Right kidney (tissue), 9 donors: ENCODE measurements at places on chromosomes 13 and 19.

- no peak for DNase-seq
Measured at GRCh38 chr13:113272701-113273181, 24.3 kb upstream of the LAMP1 start.

GRCh38 chr19:11192957-11193939, 4.1 kb downstream of the KANK2 start:
- no peak for DNase-seq

GRCh38 chr13:38429916-38430315, 80.3 kb downstream of the UFM1 start:
- DNase-seq, result no peak

DNA sequence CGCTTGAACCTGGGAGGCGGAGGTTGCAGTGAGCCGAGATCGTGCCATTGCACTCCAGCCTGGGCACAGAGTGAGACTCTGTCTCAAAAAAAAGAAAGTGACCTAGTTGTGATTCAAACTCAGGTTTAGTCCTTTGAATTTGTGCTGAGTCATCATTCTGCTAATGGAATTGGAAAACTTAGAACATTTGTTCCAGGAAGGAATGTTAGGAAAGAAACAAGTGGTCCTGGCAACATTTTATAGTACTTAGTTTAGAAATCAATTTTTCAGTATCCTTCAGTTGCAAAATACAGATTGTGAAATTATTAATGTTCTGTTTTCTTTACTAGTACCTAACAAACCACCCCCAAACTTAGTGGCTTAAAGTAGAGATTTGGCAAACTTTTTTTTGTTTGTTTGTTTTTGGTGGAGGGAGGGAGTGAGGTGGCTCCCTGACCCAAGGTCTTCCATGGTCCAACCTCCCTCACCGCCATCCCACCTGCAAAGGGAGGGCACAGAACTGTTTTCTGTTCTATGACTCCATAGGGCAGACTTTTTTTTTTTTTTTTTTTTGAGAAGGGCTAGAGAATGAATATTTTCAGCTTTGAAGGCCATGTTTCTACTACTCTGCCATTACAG, 9.2 kb upstream of the SULT2A1 start:
- DNase-seq, result no peak

- no peak for DNase-seq
Measured at GRCh38 chr19:2503521-2504109, 27.7 kb downstream of the GADD45B start.

GRCh38 chr13:99311137-99311536, 3.9 kb upstream of the GPR183 start:
- DNase-seq, result no peak

- DNase-seq, result peak; percentile 44
Measured at GRCh38 chr13:112442483-112443090, 66.4 kb downstream of the SPACA7 start.

DNA sequence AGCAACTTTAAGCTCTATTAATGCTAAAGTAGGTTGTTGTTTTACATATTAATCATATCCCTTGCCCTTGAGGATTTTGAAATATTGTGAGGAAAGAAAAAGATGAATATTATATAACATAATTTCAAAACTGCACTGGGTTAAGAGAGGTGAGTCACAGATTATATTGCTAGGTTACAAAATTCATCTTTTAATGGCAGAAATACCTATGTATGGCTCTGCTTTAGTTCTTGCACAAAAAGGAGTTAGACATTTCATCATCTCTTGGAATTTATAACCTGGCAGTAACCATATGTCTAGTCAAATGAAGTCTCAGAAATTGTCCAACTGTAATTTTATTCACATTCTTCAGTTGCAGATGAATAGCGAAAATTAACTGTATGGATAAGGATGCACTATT, 2041.1 kb downstream of the OLFM4 start:
- DNase-seq, result no peak

DNA sequence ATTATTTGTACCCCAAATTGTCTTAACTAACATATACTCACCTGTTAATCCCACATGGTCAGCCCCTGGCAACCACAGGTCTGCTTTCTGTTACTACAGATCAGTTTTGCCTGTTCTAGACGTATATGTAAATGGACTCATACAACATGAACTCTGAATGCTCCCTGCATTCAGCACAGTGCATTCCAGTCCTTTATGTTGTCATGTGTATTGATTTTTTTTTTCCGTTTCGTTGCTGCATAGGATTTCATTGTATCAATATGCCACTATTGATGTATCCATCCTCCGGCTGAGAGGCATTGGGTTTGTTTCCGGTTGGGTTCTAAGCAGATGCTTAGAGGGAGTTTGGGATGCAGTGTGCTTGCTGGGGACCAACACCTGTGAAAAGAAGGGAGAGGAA, 36.1 kb upstream of the TNFRSF19 start:
- no peak for DNase-seq

DNA sequence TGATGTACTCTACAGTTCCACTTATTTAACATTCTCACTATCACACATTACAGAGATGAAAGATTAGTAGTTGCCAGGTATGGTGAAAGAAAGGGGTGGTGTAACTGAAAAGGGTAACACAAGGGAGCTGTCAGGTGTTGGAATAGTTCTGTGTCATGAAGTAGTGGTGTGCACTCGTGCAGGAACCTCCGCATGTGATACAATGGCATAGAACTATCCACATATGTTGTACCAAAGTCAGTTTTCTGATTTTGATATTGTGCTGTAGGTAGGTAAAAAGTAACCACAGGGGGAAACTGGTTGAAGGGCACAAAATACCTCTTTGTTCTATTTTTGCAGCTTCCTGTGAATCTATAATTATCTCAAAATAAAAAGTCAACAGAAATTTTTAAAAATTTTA, 24.4 kb upstream of the RPL21 start:
- no peak for DNase-seq

DNA sequence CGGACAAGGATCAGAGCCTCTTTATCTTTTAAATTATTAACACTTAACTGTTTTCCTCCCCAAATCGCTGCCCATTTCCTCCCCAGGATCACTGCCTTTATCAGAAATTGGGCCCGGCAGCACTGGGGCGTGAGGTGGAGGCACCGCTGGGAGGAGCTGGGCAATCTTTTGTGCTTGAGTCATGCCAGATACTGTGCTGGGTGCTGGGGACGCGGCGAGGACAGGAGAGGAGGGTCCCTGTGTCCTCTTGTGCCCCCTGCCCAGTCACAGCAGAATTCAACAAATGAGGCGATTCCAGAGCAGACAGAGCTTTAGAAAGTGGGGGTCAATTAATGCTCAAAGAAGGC, 347.8 kb downstream of the ZNF536 start:
- peak; percentile 77 for DNase-seq

DNA sequence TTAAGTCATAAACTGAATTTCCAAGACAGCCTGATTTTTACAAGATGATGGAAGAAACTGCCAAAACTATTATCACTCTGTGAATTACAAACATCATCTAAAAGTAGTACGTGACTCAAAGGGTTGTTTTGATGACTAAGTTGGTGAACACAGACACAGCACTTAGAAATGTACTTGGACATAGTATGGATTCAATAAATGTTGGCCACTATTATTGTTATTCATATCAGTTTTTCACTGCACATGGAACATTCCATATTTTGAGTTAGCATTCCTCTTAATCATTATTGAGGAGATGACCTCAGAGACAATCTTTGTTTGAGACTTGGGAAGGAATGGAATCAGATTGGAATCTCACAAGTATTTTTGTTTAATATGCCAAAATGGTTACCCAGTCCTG, 172.9 kb downstream of the OXGR1 start:
- no peak for DNase-seq

DNA sequence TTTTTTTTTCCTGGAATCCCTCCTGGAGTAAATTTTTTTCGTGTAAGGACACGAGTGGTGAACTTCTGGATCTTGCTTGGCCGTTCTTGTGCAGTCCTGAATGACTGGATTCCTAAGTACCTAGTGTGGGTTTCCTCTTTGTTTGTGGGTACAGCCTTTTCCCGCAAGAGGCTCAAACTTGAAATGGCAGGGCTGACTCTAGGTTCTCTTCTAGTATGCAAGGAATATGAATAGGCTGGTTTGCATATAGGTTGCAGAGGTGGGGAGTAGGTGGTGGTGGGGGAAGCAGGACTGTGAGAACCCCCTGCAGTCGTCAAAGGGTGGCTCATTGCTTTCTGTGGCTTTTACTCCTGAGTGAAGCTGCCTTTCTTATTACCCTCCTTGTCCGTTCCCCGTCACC, 13.6 kb downstream of the UBAC2 start:
- DNase-seq, result no peak

DNA sequence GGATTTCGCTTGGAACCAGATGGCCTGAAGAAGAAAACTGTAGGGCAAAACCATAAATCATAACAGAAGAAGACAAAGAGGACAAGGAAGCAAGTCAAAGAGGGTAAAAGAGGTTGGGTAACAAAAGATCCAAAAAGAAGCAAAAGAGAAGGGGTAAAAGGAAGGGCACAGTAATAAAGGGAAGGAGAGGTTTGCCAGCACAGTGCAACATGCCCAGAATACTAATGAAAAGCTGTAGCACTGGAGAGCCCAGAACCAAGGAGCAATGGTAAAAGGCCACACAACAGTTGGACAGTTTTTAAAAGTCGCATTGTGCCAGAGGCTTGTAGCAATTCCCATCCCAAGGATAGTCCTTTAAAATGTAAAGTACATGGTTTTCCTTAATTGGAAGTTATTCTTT, 506.6 kb downstream of the PCDH9 start:
- DNase-seq, result no peak

DNA sequence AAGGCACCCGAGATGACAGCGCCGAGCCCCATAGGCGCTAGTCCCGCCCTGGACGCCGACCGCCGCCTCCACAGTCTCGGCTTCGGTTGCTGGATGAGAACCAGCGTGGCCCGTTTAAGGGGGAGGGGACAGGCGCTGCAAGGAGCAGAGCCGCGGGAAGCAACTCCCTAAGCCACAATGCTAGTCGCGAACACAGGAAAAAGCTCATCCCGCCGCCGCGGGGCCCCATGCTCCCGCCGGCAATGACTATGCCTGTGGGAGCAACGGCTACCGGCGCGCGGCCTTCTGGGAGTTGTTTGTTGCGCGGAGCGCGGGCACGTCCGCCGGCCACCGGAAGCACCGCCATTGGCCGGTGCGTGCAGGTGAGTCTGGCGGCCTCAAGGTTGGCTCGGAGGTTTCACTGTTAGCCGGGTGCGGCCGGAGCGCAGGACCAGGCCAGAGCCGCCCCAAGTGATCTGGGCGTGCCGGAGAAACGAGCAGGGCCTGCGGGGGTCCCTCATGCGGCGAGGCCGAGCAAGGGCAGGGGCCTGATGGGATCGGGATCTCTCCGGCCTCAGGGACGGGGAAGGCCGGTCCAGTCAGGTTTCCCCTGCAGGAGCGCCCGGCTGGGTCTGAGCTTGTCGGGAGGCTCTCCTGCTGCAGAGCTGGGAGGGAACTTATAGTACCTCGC, at the start of gene ZNF544:
ZNF544 (plus strand) TSS at position 330 of the 670 bp plus-strand sequence. CDS start 15,110 bp downstream, outside the sequence.
- peak; percentile 93 for DNase-seq

- DNase-seq, result no peak
Measured at GRCh38 chr19:17335575-17335974, 920 bp upstream of the ANO8 start.

DNA sequence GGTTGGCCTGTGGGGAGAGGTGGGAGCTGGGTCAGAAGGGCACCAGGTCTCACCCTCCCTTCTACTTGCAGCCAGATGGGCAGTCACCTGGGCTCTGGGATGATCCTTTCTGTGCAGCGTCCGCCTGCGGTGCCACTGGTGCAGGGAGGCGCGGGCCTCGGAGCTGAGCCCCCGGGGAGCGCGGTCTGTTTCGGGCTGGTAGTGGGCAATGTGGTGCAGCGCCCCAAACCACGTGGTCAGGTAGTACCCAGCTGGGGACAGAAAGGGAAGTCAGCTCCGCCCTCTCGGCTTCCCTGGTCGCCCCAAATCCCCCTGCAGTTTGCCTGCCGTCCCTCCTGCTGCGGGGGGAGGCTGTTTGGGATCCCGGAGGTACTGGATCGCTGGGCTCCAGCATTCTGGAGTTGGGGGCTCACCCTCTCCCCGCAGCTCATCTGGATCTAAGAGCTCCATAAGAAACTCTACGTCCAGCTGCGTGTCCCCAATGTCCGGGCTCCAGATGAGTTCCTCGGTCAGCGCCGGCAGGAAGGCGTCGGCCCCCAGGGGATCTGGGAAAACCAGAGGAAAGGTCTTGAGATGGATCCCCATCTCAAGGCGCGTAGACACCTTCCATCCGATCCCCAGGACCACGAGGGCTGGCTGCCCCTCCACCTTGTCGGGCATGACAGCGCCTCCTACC, 8.8 kb downstream of the RINL start:
- no peak for DNase-seq

GRCh38 chr13:40613914-40614313, 52.5 kb downstream of the FOXO1 start:
- DNase-seq, result no peak

GRCh38 chr19:8302734-8303133, 5.4 kb downstream of the CD320 start:
- DNase-seq, result no peak

- DNase-seq, result no peak
Measured at GRCh38 chr13:108249150-108249549, 20.4 kb upstream of the TNFSF13B start.

DNA sequence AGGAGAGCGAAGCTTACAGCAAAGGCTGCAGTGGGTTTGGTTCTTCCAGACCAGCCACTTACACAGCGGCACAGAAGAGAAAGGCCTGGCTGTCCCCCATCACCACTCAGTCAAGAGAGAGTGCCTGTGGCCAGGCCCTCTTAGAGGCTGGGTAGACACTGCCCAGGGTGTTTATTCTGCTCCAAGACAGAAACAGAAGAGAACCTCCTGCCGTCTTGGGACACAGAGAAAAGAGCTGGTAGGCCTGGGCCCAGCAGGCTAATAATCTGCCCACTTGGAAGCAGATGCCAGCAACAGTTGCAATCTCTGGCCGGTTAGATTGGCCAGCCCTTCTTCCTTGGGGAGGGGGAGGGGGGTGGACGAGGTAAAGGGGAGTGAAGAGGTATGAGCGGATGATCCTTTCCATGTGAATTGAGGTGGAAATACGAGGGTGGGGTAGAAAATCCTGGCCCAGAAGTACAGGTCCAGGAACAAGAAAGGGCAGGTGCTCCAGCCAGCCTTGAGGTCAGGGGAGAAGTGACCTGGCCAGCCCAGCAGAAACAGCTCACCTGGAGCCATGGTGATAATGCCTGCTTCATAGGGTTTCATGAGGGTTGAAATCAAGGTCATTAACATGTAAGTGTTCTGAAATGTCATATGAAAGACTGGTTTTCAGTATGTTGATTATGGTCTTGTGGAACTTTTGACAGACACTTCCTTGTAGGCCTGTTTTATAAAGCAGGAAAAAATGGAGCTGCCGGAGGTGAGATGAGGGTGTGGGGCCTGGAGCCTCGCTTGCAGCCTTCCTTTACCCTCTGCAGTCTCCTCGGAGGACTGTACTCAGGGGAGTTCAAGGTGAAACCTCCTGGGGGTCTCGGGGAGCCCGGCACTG, 116.9 kb downstream of the SIPA1L3 start:
- no peak for DNase-seq

DNA sequence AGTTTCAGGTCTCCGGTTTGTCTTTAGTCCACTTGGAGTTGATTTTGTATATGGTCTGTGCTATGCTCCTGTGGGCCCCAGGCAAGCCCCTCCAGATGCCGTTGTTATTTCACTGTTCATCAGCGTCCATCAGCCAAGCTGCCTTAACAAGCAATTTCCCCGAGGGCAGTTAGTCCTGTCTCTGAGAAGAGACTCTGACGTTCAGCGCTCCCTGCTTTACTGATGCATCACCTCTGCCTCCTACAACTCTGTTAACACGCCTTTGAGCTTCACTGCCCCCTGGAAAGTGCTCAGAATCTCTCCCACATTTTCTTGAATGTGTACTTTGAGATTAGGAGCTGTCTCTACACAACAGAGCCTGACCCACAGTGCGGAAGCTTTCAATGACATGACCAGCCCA, 41.8 kb upstream of the UBAC2 start:
- no peak for DNase-seq
